ENCODE measurements at places on chromosomes 2 and 18.
A peak's percentile ranks its signal among the peaks of the same experiment; 100 is the strongest.

DNA sequence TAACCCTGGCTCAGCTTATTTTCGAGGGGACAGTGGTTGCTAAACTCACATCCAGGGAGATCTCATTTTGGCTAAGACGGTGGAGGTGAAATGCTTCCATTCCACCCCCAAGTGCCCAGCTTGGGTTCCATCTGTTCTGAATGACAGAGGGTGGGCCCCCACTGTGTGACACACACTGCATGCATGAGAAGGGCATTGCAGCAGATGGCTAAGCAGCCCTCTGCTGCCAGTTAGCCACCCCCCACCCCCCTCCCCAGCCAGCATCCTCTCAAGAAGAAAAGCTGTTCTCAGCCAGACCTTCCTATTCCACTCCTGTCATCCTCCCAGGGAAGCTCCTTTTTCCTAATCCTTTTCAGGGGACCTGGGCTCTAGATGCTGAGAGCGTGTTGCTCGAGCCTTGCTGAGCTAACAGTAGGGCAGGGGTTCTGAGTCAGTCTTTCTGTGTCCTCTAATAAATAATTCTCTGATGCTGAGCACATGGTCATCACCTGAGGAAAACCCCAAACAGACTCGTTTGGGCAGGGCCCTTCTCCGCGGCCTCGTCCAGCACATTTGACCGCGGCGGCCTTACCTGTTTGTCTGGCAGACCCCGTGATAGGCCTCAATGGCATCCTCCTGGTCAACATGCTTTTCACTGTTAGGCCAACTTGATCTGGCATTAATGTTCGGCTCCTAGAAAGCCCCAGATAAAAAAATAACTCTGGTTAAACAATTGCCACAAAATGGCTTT, 49.5 kb upstream of the ACAA2 start:
- DNase-seq: no peak

- peak; percentile 1 for DNase-seq
Measured at GRCh38 chr18:67417864-67418523, 98.5 kb downstream of the DSEL start.

- peak; percentile 66 for DNase-seq
Measured at GRCh38 chr2:101823347-101823791, 125.9 kb downstream of the MAP4K4 start.

DNA sequence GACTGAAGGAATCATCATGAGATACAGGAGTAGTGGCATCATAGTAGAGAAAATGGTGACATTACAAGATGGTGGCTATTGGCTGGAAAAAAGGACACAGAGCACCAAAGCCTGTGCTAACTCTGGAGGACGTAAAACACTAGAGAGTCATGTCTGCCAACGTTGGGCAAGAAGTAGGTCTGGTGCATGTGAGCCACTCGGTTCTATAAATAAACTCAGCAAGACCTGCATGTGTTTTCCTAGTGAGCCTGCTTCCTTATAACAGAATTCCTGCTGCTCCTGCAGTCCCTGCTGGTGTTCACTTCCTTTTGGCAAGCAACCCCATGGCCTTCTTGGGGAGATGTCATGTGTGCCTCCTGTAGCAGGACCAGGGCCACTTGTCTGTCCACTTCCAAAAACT, 325.2 kb downstream of the OSR1 start:
- no peak for DNase-seq

DNA sequence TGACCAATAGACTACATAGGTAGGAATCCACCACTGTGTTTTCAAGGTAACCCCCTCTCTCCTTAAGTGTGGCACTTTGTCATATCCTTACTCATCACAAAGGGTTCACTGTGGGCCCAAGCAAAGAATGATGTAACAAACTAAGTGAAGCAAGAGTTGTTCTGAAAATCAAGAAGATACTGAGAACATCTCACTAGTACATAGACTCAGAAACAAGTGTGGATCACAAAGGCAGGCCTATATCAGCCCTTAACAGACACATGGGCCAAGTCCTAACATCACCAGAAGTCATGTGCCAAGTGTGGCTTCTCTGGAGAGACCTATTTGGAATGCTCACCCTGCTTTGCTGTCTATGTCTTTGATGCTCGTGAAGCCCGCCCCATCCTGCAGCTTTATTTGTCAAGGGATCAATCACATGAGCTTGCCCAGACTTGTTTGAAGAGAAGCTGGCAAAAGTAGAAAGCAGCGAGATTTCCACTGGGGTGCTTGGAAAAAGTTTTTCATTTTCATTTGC, 131.2 kb upstream of the TTC39C start:
- DNase-seq: no peak

DNA sequence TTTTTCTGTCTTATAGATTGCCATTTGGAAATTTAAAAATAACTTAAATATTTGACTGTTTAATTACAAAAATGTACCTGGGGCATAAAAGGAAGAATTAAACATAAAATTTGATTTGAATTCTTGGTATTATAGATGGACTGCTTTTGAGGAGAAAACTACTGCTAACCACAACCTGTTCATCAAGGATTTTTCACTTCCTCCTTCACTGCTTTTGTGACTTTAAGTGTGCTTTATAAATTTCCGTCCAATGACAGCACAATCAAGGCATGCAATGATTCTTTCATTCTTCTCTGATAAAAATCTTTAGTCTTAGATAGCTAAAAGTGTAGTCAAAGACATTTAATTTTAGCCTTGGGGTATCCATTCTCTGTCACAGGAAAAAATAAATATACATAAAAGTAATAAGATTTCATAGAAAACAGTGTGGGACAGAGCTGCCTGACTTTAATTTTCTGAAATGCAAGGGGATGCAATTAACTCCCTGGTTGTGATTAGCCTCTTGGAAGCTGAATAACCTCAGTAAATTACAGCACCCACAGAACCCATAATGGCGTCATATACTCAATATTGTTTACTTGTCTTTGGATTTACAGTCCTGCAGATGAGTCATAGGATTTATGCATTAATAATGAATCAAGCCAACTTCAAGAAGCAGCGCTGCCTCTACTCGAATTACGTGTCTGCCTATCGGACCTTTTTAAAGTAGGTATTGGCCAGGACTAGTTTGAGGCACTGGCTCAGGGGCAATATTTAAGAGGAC, 587.9 kb downstream of the NRXN1 start:
- DNase-seq: no peak

- DNase-seq: no peak
Measured at GRCh38 chr2:101962309-101962708, 29.5 kb upstream of the IL1R2 start.

- no peak for DNase-seq
Measured at GRCh38 chr2:156321243-156321904, 11.1 kb downstream of the NR4A2 start.

DNA sequence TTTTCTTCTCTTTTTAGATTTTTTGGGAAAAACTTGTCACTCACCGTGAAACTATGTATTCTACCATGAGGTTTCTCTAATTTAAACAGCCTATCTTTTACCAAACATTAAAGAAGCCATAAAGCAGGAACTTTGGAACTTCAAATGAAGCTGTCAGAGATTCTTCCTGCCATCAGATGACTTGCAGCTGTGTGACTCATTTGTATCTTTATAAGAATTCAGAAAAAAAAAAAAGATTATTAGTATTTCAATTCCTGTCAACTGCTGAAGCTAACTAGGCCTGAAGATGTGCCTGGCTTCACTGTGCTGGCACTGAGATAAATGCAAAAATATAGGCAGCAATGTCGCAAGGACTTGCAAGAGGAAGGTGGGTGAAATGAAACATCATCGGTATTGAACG, 1399.1 kb upstream of the PIK3C3 start:
- DNase-seq: no peak

- no peak for DNase-seq
Measured at GRCh38 chr2:99953750-99954149, 188.6 kb downstream of the AFF3 start.

DNA sequence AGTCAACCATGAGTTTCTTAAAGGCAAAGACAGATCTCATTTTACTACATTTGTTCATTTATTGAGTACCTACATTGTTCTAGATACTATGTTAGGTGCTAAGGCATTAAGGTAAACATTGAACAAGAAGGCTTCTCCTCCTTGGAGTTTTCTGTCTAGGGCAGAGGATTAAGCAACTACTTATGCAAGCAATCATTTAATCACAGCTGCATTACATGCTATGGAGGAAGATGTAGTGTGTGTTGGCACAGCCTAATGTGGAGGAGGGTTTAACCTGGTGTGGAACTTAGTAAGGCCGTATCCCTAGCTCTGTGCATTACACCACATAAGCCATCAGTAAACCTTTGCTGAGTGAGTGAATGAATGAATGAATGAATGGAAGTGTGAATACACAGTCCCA, 106.5 kb upstream of the MAP3K20 start:
- DNase-seq: no peak

- DNase-seq: no peak
Measured at GRCh38 chr2:146370826-146371225, 1474.0 kb upstream of the ACVR2A start.

GRCh38 chr2:235842941-235843340, 325.2 kb downstream of the GBX2 start:
- no peak for DNase-seq

DNA sequence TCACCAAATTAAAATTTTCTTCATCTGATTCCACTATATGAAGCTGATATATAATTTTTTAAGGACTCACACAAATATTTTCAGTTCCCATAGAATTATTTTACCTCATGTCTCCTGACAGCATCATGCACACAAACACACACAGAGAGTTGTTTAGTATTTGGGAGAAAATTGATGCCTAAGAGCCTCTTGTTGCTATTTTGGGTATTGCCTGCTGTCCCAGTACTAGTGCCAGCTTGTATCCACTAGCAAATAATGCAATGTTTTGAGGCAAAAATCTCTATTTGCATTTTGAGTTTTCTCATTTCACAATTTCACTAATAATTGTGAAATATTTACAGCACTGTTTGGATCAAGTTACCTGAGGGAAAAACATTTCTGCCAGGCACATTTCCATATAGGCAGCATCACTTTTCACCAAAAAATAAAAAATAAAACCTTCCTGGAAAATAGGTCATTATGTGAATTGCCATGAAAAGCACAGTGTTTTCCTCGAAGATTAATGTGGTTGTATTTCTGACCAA, 328.2 kb downstream of the KCNJ3 start:
- no peak for DNase-seq

DNA sequence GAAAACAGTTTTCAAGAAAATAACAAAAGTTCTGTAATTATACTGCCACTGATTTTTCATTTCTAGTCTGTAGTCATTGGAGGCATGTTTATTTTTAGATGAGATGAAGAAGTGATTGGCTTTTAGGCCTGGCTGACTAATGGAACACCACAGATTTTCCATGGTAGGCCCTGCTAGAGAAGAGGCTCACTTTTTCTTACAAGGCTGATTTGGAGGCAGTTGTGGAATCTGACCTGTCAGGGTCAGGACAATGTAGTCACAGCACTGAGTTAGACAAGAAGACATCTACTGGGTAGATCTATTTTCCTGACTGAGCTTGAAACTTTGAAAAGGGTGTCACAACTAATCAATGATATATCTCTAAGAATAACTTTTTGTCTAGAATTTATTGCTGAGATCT, 43.9 kb downstream of the KDM3A start:
- no peak for DNase-seq

DNA sequence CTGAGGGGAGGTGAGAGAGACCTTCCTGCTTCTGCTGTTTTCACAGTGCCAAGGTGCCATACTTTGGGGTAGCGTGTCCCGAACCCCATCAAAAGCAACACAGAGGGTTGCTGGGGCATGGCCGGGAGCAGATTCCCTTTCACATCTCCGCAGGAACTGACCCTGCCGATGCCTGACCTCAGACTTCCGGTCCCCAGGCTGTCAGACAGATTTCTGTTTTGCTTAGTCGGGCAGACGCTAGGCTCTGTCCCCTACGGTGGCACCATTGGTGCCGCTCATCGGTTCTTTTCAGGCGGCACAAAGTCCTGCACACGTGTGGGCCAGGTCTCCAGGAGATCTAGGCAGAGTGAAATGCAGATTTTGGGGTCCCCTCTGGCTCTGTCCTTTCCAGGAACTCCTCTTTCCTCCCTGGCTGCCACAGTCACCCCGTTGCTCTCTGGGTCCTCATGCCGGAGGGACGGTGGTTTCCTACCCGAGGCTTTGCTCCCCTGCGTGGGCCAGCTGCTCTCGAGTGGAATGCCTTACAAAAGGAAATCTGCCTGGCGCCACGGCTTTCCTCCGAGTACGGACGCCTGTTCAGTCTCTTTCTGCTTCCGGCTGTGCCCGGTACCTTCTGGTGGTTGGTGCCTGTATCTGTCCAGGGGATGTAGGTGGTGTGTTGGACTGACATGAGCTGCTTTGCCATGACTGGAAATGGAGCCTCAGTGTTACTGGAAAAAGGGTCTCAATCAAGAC, 39.3 kb downstream of the RTP5 start:
- no peak for DNase-seq

- peak; percentile 46 for DNase-seq
Measured at GRCh38 chr2:216057688-216058193, 23.9 kb downstream of the PECR start.

DNA sequence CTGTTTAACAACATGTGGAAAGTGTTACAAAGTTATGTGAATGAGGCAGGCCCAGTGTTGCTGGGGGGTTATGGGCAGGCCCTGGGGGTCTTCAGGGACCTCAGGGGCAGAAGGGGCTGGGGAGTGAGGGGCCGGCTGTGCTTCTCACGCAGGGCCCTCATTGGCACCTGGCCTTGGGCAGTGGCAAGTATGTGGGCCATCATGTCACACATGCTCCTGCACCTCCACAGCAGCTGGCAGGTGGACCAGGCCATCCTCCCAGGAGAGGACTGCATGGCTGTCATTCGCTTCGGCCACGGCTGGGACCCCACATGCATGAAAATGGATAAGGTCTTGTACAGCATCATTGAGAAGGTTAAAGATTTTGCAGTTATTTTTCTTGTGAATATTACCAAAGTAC, 47.4 kb downstream of the ZNF385B start:
- no peak for DNase-seq

DNA sequence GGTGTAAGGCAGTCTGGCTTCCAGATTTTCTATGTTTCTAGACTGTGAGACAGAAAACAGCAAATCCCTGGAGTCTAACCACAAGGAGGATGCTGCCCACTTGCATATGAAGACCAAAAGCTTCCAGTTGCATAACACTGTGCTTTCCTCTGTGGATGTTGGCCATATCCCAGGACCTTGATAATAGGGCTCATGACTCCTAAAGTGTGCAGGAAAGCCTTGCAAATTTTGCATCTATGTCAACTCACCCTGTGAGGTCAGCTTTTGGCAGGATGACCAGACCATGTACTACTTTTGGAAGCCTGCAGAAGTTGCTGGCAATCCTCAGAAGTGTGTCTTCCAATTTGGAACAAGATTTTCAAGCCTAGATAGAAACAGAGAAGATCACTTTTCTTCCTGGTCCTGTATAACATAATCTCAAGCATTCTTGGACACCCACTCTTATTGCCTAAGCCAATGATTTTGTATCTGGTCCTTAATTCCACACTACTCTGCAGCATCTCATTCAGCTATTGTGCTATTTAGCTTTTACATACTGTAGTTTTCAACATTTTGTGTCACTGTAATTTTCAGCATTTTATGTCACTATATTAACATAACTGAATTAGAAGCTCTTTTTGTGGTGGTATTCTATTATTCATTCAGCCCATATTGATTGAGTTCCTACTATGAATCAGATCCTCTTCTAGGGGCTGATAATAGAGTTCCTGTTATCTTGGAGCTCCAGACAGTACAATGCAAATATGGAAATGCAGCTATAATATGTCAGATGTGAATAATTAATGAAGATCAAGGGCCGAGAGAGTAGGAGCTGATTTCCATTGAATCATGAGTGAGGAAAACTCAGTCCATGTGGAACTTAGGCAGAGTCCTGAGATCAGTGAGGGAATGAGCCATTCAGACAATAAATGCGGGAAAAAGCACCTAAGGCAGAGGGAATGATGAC, 85.3 kb upstream of the RAB27B start:
- DNase-seq: no peak
